KBM-7 (cell line): ENCODE measurements at places on chromosomes 7 and 10.

GRCh38 chr7:83451501-83452045 is 197.4 kb downstream of the SEMA3E start:
- DNase-seq, result no peak

DNA sequence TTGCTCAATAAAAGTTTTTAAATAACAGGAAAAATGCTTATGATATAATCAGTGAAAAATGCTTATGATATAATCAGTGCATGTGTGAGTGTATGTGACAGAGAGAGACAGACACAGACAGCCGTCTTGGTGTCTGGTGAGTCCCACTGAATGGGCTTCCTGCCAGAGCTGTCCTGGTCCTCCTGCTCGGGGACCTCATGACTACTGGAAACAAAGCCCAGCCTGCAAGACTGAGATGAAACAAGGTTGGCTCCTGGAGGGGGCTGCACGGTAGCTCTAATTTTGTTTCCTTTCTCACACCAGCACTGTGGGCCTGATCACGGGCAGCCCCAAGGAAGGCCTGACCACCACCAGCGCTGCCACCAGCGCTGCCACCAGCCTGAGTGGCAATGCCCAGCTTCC is 57.3 kb downstream of the NRP1 start:
- DNase-seq, result no peak

DNA sequence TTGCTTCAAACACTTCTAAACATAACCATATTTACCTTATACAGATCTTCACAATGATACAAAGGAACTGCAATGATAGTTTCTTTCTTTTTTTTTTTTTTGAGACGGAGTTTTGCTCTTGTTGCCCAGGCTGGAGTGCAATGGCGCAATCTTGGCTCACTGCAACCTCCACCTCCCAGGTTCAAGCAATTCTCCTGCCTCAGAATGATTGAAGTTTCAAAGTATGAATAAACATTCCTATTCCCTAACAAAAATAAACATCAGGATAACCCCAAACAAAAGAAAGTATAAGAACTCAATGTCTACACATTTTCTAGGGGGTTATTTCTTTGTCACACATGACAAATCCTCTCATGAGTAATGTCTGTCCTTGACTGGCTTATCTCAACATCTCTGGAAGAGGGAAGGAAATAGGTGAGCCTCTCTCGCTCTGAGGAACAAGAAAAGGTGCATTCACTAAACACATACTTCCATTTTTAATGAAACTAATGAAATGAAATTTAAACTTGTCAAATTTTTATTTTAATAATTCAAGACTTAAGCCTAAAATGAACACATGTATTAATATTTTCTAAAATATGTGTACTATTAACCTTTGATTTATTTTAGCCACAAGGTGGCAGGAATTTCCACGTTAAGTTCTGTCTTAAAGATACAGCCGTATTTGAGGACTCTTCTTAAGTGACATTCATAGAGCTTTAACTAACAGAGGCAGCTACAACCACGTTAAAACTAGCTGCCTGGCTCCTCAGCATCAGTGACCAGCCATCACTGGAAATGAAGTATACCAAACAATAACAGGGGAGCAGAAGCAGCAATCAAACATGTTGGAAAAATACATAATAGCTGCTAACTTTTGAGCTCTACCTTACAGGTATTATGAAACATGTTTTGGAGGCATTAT is 58.3 kb downstream of the MALSU1 start:
- peak; percentile 52 for DNase-seq

DNA sequence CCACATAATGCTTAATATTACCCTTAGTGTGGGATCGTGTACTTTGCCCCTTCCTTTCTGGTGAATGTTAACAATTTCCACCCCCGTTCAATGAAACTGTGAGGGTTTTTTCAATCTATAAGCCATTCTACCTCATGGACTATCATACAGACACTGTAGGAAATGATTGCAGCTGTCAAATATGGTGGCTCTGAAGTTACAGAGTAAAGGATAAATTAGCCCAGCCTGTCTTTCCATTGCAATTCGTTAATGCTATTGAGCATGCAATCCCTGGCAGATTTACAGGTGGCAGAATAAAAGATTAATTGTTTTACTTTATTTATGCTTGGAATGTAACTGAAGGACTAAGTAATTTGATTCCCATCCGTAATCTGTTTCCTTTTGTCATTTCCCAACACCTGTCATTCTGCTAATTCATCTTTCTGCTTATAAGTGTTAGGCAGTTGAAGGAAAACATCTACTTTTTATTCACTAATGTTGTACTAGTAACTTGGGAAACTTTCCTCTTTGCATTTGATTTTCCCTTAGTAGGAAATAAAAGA is 1211.6 kb upstream of the LRRN3 start:
- DNase-seq, result no peak

DNA sequence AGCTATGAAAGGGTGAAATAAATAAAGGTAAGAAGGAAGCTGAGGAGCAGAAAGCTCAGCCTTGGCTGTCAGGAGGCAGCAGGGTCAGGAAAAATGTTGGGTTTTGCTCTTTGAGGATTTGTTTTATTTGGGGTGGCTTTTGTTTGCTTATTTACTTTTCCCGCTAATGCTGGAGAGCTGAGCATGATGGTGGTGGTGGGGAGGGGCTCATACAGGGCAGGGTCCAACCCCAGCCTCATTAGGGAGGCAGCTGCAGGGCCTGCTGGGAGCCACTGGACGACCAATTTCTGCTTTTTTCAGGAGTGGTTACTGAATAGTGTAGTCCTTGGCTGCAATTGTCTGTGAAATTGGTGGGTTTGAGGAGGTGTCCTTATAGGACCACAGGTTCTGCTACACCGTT is 36.3 kb downstream of the CCM2 start:
- DNase-seq, result no peak

DNA sequence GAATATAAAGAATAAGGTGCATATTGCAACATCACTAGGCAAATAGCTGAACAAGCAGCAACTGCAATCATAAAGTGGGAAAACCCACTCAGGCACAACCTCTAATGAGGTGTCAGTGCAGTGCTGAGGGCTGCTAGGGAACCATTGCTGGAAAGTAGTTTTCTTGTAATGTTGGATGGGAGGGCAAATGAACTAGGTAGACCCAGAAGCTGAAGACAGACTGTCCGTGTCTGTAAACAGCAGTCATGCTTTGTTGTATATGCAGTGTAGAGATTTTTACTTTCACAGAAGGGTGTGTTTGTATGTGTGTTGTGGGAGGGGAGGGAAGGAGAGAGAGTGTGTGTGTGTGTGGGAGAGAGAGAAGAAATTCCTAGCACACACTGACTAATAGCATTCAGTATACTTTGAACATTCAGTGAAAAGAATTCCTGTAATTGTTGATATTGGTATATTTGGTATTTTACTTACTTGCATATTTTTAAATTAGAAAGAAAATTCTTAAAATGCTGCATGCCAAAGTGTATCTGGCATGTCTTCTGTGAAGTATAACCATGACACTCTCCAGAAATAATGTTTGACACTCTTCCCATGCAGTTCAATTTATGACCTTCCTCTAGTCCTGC is 28.8 kb downstream of the ITGB8 start:
- DNase-seq, result no peak
